ENCODE measurements at places on chromosomes 1 and 21.

GRCh38 chr1:175840787-175841186 is 97.4 kb upstream of the TNR start:
- DNase-seq, result no peak

GRCh38 chr1:157279138-157279801 is 141.1 kb upstream of the ETV3 start:
- DNase-seq, result no peak

- no peak for DNase-seq
These were observed 412.8 kb upstream of the LYPLAL1 start for GRCh38 chr1:218760601-218761570.

- DNase-seq, result no peak
These were observed 36.5 kb downstream of the FBXO2 start for GRCh38 chr1:11617741-11618140.

DNA sequence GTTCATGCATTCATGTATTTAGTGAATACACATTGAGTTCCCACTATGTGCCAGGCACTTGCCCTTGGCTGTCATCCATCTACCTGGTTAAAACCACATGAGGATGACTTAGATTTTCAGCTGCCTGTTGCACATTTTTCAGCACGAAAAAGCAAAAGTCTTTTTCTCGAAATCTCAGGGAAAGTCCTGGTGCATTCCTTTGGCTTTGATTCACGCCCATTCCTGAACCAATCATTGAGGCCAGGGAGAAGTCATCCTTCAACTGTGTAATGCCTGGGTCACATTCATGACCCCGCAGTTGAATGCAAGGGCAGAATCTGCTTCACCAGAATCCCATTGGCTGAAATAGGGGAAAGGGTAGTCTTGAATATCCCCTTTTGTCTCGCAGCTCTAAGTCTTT is 84.4 kb downstream of the RNF220 start:
- no peak for DNase-seq

DNA sequence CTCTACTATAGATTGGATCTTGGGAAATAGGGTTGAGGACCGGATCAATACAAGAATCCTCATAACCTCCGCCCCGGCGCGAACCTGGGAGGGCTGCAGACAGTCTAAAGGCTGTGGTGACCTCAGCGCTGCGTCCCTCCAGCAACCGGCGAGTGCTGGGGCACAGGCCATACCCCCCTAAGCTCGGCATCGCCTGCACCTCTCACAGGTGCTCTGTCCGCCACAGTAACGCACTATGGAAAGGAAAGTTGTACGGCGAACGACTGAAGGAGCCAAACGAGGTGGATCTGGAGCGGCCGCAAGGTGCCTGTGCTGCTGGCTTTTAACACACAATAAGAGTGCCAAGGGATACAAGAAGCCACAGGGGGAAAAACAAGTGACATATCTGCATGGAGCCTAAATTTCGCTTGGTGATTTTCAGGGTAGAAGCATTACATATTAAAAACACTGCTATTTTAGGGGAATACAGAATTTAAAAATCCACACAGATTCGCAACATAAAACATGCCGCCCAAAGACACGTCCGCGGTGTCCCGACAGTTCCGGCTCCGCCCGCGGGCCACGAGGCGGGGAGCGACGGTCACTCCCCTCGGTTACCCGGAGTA is 1.4 kb upstream of the RBM15 start:
- DNase-seq, result no peak

DNA sequence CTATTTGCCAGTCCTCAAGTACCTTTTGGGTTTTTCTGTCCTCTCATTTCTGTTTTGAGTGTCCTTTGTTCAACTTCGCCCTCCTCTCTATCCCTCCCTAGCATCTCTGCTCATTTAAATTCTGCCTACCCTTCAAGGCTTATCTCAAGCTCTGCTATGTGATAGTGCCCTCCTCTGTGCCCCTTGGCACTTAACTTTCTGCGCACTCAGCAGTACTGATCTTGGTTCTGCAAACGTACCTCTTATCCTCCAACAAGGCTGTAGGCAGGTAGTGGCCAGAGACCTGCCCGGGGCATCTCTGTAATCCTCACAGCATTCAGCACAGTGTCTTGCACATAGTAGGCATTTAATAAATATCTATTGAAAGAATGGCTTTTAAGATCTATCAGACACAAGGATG is 5.3 kb upstream of the IL20 start:
- no peak for DNase-seq

DNA sequence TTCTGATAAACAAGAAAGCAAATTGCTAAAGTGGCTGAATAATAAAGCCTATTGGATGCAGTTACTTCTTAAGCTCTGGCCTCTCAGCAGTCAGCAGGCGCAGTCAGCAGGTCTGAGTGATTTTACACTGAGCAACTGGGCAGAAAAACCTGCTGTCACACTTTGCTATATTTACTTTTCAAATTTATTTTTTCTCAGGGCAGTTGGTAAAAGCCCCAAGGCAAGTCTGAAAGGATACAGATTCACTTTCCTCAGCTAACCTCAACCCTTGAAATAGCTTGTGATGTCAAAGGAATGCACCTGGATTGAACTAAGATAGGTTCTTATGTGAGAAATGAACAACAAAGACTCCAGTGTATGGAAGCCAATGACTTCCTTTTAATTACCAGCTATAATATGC is 34.0 kb downstream of the ATP5PF start:
- DNase-seq, result no peak

DNA sequence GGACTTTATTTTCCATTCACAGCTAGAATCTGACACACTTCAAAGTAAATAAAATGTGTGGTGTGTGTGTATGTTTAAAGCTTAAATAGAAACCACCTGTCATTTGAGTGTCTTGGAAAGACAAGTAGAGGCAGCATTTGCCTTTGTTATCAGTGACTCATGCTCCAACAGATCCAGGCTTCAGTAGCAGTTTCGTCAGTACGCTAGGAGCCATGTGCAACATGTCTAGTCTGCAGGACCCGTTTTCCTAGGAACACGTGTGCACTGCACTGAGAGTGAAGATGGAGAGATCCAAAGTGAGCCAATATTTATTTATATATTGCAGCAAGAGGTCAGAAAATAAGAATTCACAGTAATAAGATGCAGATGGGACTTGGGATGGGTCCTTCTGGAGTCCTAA is 41.8 kb downstream of the SGIP1 start:
- DNase-seq, result no peak

- DNase-seq, result no peak
These were observed 8.5 kb upstream of the ERG start for GRCh38 chr21:38506661-38507281.

DNA sequence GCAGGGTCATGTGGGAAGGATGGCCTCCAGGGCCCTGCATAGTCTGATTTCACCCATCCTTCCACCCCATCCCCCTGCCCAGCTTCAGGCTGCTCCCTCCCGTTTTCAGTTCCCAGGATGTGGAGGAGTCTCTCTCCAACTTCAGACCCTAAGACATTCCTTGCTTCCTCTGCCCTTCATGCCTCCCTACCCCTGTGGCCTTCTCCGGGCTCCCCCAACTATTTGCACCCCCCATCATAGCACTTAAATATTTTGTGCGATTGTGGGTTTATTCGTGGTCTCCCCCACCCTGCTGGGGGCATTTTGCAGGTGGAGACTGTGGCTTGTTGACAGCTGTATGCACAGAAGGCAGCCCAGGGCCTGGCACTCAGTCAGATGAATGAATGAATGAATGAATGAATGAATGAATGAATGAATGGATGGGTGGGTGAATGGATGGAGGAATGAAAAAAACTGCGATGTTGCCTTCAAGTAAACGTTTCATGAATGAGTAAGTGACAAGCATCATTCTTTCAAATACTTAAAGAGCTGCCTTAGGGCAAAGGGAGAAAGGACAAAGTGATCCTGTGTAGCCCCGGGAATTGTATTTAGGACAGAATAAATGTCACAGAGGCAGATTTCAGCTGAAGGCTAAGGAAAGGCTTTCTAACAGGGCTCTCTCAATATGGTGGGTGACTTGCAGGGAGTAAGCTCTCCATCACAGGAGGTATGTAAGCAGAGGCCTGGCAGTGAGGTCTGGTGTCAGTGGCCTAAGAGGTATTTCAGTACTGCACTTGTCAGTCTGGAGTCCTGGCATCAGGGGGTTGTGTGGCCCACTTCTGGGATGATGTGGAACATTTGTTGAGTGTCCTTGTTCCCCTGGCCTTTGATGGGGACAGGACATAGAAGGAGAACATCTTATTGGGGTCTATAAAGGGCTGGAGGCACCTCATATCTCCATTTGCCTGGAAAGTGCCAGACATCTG is 156.4 kb downstream of the PTPRU start:
- no peak for DNase-seq

DNA sequence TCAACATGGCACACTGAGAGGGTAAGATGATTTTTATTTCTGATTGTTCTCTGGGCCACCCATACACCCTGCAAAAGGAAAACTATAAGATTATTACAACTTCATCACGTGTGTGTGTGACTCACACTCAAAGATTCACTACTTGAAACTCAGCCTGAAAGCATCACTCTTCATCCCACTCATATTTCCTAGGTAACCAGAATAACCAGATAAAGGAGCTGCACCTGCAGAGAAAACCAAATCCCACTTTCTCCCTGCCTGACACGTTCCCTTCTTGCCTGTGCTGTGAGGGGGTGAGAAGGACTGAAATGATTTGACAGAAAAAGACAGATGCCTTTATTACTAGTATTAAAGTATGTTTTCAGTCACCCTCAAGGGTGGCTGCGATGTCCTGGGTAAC is 131.6 kb downstream of the TGFBR3 start:
- no peak for DNase-seq

- no peak for DNase-seq
These were observed 11.6 kb downstream of the FAAH start for GRCh38 chr1:46405724-46406123.

GRCh38 chr1:61274939-61275338 is 192.6 kb downstream of the NFIA start:
- DNase-seq, result no peak

- no peak for DNase-seq
These were observed 2.6 kb downstream of the KCNA3 start for GRCh38 chr1:110672001-110672752.

DNA sequence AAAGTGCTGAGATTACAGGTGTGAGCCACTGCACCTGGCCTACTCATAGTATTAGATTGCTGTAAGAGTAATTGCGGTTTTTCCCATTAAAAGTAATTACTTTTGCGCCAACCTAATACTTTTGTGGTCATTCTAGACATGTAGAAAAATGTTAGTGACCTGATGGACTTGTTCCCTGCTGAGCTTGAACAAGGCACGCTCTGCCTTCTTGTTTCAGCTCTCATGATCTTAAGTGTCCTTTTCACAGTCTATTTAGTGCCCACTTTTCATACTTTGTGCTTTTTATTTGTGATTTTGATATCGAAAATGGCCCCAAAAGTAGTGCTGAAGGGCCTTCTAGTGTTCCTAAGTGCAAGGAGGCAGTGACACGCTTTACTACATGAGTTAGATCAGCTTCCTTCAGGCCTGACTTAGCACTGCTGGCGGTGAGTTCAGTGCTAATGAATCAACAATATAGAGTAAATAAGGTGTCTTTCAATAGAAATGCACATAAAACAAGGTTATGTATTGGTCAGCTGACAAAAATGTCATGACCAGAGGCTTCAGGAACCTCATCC is 5.6 kb upstream of the RD3 start:
- DNase-seq, result no peak

DNA sequence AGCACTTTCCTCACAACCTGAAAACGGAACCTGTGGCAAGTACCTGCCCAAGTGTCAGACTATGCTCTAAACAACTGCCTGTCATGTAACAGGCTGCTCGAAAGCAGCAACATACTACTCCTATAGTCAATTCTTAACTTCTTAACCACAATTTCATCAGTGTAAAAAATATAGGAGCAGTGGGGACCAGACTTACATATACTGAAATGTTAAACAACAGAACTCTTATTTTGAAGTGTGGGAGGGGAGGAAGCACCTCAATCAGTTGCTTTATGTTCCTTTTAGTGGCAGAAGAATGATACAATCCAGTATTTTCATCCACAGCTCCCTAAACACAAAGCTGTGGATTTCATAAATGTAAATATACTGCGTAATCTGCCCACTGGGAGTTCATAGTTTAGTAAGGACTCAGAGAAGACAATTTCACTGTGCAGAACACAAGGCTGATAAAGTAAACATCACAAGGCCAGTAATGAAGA is 44.2 kb downstream of the WLS start:
- no peak for DNase-seq

DNA sequence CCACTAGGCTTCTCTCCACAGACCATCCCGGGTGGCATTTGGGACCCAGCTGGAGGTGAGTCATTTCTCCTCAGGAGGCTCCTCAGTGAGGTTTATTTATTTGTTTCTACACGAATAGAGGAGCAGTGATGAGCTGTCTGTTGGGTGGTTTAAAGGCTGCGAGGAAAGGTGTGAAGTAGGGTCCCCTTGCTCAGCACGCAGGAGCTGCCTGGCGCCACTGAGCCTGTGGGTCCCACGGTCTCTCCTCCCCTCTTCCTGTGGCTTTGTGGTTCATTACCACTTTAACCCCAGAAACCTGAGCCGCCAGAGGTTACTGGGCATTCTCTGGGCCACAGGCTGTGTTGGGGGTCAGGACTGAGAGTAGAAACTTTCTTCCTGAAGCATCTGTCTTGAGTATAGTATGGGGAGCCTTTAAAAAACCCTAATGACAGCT is 39.9 kb downstream of the IL6R start:
- no peak for DNase-seq

DNA sequence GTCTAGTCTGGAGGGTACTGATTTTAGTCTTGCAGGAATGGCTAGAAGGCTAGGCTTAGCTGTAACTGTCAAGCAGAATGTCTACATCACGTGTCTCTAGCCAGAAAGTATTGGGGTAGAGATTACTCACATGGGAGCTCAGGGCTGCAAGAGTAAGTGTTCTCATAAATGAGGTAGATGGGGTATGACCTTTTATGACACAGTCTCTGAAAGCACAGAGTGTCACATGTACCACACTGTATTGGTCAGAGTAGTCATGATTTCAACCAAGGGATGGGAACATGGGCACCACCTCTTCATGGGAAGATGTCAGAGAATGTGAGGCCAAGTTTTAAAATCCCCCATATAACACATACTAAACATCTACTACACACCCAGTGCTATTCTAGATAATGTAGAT is 2.9 kb downstream of the FYB2 start:
- DNase-seq, result no peak

GRCh38 chr1:247557926-247558674 is 9.2 kb downstream of the GCSAML start:
- no peak for DNase-seq

DNA sequence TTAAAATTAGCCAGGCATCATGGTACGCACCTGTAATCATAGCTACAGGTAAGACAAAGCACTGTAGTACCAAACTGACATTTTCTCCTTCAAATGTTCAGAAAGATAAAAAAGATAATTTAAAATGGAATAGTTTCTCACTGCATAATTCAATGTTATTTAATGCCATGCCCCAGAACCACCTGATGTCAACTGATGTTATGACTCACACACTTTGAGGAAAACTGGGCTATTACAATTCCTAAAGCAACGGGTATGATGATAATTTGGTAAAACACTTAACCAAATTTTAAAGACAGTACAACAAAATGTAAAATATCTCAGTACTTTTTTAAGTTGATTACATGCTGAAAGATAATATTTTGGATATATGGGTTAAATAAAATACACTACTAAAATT is 22.9 kb upstream of the PLEKHO1 start:
- DNase-seq, result no peak
